ENCODE measurements at places on chromosomes 12 and 14. TPM values are rescaled to one million over a fixed set of nuclear protein-coding genes. Genes with fewer than 3 reads are reported as not detected.

MTRFR gene
- 8.4 TPM for total RNA-seq

- no peak overlapping the region for H3K4me3 ChIP-seq
- H3K27ac ChIP-seq = no peak overlapping the region
- DNase-seq = no peak
- H3K27me3 ChIP-seq = peaks cover 5% of the 10 kb centered on the region
These were observed 70.7 kb upstream of the LMNTD1 start for GRCh38 chr12:25623816-25624215.

- no peak overlapping the region for H3K4me3 ChIP-seq
- no peaks in the 10 kb centered on the region for H3K36me3 ChIP-seq
- H3K27ac ChIP-seq = peak overlapping the region; percentile 44
- H3K27me3 ChIP-seq = no peaks in the 10 kb centered on the region
These were observed 56.1 kb downstream of the BMP4 start for GRCh38 chr14:53900499-53900898.

CARMIL3 gene
- total RNA-seq = 0.11 TPM

DNA sequence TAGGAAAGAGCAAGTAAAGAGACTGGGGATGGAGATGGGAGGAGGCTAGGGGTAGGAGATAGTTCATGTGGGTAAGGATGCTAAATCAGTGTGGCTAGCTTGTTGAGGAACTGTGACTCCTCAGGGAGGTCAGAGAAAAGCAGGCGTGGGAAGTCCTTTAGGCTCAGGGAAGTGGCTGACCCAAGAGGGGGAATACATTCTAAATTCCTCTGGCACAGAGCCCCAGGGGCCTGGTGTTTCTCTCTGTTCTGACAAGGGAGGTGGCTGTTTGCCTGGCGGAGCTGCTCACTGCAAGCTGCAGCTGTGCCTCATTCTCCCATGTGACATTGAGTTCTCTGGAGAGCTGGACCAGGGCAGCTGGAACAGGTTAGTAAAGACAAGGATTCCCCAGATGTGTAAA is 152.2 kb upstream of the SLC38A2 start:
- H3K36me3 ChIP-seq = no peaks in the 10 kb centered on the region
- H3K27ac ChIP-seq = peak overlapping the region; percentile 85
- no peak overlapping the region for H3K4me3 ChIP-seq
- DNase-seq = peak; percentile 92
- no peaks in the 10 kb centered on the region for H3K27me3 ChIP-seq
- H3K4me1 ChIP-seq = peaks cover 49% of the 10 kb centered on the region

DNA sequence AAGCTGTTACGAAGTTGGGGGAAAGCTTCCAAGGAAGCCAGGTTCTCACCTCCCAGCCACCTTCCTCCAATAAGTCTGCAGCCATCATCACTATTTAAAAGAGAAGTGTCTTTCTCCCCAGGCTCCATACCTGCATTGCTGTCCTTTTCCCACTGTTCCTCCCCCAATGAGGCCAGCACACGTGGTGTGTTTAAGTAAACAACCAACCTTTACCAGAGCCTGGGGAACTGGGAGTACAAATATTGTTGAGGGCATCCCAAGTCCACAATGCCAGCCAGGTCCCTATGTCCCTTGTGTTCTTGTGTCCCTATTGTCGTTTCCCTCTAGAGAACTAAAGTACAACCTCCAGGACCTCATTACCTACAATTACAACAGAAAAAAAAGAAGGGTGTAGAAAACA is 49.2 kb upstream of the PNMA1 start:
- no peak for DNase-seq
- H3K27me3 ChIP-seq = no peaks in the 10 kb centered on the region
- no peaks in the 10 kb centered on the region for H3K36me3 ChIP-seq
- peak overlapping the region; percentile 100 for H3K27ac ChIP-seq
- no peak overlapping the region for H3K4me3 ChIP-seq

DNA sequence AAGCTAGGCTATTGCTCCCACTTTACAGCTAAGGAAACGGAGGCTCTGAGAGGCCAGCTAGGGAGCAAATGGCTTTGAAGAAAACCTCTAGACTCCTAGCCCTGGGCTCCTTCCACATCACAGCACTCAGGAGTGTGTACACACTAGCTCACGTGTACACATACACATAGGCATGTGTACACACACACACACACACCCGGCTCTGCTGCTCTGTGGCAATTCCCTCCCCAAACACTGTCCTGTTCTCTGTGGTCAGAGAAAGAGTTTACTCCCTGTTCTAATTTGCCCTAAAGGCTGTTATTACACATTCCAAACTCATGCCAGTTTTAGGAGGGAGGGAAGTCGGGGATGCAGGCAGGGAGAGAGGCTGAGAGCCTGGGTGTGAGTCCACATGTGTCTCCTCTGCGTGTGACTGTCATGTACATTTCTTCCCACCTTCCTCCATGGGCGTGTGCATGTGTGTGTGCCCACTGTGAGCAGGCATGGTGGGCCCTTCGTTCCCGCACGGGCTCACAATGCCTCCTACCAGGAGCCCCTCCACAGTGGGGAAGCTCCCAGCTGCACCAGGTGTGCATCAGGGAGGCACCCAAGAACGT is 14.2 kb downstream of the TRPV4 start:
- H3K27me3 ChIP-seq = peaks cover 42% of the 10 kb centered on the region
- H3K27ac ChIP-seq = no peak overlapping the region
- no peak for DNase-seq
- no peaks in the 10 kb centered on the region for H3K36me3 ChIP-seq
- peaks cover 3% of the 10 kb centered on the region for H3K4me1 ChIP-seq
- H3K4me3 ChIP-seq = no peak overlapping the region
